ENCODE measurements at places on chromosomes 12 and 14.

GRCh38 chr12:905261-906031 lies 44.0 kb downstream of the RAD52 start:
- no peak for DNase-seq

DNA sequence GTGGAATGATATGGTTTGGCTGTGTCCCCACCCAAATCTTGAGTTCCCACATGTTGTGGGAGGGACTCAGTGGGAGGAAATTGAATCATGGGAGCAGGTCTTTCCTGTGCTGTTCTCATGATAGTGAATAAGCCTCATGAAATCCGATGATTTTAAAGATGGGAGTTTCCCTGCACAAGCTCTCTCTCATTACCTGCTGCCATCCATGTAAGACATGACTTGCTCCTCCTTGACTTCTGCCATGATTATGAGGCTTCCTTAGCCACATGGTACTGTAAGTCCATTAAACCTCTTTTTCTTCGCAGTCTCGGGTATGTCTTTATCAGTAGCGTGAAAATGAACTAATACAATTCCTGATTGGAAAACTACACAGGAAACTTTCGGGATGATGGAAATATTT lies 100.5 kb downstream of the TSHR start:
- no peak for DNase-seq

GRCh38 chr12:29088611-29089219 lies 60.4 kb upstream of the FAR2 start:
- DNase-seq, result no peak

- no peak for DNase-seq
Observed at GRCh38 chr12:14327711-14328110, 37.8 kb upstream of the ATF7IP start.

GRCh38 chr12:49974677-49975317 lies 2.0 kb downstream of the AQP6 start:
- no peak for DNase-seq

DNA sequence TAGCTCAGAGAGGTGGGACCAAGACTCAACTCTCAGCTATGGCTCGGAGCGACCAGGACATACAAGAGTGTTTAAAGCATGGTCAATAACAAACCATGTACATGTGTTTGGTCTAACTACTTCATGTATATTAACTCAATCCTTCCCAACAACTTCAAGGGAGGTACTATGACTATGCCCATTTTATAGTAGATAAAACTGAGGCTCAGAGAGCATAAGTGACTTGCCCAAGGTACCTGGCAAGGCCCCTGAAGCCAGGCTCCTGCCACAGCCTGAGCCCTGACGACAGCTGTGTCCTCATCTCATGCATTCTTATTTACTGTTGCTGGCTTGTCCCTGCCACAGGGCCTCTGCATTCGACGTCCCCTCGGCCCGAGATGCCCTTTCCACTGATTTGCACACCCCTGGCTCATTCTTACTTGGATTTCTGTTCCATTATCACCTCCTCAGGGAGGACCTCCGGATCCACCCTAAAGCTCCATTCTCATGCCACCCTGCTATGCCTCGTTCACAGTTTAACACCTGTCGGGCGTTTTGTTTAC lies 2.6 kb downstream of the TESC start:
- no peak for DNase-seq

- DNase-seq, result no peak
Observed at GRCh38 chr12:86264451-86265328, 8.5 kb upstream of the MGAT4C start.

DNA sequence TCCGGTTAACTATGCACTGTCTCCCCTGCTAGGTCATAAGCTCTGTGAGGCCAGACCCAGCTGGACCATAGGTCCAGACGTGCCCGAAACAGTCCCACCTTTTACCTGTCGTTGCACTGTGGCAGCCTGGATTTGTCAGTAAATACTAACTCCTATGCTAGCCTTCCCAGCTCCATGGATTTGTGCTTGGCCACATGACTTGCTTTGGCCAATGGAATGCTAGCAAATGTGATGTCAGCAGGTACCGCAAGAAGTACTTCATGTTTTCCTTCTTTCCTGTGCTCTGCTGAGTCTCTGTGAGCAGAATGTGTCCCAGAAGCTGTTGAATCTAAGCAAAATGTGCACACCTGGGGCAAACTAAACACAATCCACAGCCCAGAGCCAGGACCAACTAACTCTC lies 157.2 kb downstream of the ANO2 start:
- no peak for DNase-seq

- no peak for DNase-seq
Observed at GRCh38 chr14:63478437-63478852, 64.7 kb downstream of the PPP2R5E start.

- DNase-seq, result no peak
Observed at GRCh38 chr14:105413544-105413886, 6.1 kb upstream of the MTA1 start.

DNA sequence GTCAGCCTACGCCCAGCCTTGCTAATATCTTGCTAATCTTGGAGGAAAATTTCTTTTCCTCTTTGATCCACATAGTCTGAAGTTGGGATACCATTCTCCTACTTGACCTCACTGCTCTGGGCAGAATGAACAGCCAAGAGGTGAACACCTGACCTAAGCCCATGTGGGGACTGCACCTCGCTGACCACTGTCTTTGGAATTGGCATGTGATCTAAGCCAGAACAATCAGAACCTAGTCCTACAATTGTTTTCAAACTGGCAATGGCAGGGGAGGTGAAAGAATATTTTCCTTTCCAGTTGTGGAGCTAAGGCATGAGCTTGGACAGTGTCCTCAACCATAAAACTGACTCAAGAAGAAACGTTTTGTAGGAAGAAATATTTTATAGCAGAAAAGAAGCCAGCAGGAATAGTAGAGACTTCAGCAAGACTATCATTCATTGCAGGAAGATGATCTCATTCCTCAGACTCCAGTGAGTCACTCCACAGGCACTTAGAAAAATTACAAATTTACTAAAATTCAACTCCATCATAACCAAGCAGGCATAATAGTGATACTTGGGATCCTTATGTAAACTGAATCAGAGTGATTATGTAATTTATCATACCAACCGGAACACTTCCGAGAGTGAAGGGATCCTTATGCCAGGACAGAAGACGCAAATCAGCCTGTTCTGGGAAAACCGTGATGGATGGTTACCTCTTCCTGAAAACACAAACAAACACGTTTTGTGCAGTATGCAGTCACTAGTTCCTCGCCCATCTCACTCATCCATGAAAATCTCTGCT lies 14.7 kb downstream of the PTPRO start:
- DNase-seq, result no peak

DNA sequence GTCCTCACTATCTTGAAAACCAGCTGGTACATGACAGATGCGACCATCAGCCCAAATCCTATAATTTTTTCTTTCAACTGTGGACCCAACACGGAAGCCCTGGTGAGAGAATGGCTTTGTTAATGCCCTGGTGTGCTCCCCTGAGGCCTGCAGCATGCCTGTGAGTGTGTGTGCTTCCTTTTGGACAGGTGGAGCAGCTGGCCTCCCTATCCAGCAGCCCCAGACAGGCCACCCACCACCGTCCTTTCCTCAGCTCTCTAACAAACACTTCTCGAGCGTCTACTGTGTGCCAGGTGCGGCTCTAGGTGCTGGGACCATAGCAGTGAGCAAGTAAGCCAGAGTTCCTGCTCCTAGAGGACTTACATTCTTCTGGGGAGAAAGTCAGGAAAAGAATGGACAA lies 78.9 kb upstream of the GZMB start:
- DNase-seq, result no peak

- no peak for DNase-seq
Observed at GRCh38 chr14:102363182-102363943, 622 bp downstream of the TECPR2 start.

- no peak for DNase-seq
Observed at GRCh38 chr12:114920771-114921554, 237.0 kb upstream of the TBX3 start.

GRCh38 chr12:67893022-67893580 lies 96.1 kb upstream of the IFNG-AS1 start:
- no peak for DNase-seq
